ENCODE measurements at places on chromosomes 3 and 15.

DNA sequence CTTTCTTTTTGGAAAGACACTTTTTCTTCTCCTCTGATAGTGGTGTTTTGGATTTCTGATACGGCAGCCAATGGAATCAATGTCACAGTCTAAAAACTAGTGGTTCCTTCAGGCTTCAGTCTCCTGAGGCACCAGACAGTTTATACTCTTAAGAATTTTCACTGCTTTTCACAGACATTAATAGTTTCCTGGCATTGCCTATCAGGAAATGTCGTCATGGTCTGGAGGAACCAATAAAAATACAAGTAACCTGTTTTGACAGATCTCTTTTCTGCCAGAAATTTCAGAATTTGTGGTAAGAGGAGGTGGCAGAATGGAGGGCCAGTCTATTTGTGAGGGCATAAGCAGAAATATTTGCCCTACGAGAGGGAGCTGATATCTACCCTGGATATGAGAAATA lies 44.8 kb downstream of the FILIP1L start:
- DNase-seq = no peak

GRCh38 chr15:48924528-48925393 lies 39.0 kb downstream of the SHC4 start:
- no peak for DNase-seq

- DNase-seq = no peak
These were observed 335.1 kb upstream of the ICE2 start for GRCh38 chr15:60814062-60814461.

GRCh38 chr15:29470311-29470710 lies 200.7 kb upstream of the NSMCE3 start:
- DNase-seq = no peak

- DNase-seq = no peak
These were observed 33.8 kb upstream of the LRRC58 start for GRCh38 chr3:120382941-120383447.
